ENCODE measurements at places on chromosomes 5 and 9.

DNA sequence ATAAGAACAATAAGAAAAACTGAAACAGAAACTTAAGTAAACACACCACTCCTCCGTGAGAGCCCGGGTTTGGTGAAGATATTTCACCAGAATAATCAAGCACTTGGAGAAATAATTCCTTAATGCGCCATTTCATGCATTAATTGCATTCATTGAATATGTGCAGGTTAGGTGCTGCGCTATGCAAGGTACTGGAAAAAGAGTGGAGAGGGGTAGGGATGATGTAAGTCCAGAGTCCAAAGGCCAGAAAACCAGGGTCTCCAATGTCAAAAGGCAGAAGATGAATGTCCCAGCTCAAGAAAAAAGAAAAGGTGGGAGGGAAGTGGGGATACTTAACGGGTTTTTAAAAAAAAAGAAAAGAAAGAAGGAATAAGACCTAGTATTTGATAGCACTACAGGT is 669 bp upstream of the ZFP37 start:
- no peak for DNase-seq

DNA sequence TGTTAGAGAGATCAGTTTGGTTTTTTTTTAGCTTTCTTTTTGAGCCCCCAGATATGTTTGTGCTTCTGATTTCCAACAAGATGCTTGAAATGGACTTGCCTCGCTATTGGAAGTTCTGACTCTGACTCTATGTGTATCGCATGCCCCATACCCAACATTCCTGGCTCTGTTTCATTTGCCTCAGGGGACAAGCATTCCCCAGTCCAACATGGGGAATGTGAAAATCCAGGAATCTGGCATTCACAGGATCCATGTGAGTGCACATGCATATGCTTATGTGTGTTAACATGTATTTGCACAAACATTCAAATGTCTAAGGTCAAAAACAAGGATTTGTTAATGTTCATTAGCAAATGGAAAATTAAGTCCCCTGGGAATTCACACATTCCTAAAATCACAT is 233.9 kb downstream of the TLR4 start:
- no peak for DNase-seq

DNA sequence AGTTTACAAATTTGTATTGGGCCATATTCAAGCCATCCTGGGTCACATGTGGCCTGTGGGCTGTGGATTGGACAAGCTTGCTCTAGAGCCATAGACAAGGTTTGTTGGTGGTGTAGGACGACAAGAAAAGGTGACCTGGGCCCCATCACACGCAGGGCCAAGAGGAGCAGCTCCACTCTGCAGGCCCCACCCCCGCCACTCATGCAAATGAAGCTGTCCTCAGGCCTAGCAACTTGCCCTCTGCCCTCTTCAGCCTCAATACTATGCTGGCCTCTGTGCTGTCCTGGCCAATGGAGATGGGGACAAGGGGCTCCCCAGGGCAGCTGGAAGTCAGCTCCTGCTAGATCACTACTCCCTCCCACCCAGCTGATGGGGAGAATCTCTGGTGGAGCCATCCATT is 55.2 kb upstream of the TMEM252 start:
- DNase-seq: no peak

- no peak for DNase-seq
Observed at GRCh38 chr9:94611638-94612068, 18.0 kb upstream of the FBP2 start.

GRCh38 chr5:1007681-1008450 is 736 bp upstream of the NKD2 start:
- no peak for DNase-seq

- no peak for DNase-seq
Observed at GRCh38 chr5:151663617-151664293, 23.0 kb downstream of the SPARC start.

GRCh38 chr9:74887041-74887980 is at the start of gene TRPM6:
TSS of gene TRPM6 (minus strand) at chr9:74887921. CDS start at chr9:74887856, 65 bp downstream.
- peak; percentile 59 for DNase-seq
